Femur (tissue), 1 donor: ENCODE measurements at places on chromosomes 4 and X.

- no peak for DNase-seq
Measured at GRCh38 chr4:95021099-95021498, 263.3 kb downstream of the BMPR1B start.

GRCh38 chr4:168741281-168742173, 244.7 kb downstream of the PALLD start:
- no peak for DNase-seq

DNA sequence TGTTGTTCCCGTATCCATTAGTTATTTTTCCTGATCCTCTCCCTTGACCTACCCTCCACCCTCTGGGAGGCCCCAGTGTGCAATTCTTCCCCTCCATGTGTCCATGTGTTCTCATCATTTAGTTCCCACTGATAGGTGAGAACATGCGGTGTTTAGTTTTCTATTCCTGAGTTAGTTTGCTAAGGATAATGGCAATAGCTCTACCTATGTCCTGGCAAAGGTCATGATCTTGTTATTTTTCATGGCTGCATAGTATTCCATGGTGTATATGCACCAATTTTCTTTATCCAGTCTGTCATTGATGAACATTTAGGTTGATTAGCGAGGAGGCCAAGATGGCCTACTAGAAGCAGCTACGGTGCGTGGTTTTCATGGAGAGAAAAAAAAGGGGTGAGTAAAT, 714.1 kb downstream of the STIM2 start:
- no peak for DNase-seq

DNA sequence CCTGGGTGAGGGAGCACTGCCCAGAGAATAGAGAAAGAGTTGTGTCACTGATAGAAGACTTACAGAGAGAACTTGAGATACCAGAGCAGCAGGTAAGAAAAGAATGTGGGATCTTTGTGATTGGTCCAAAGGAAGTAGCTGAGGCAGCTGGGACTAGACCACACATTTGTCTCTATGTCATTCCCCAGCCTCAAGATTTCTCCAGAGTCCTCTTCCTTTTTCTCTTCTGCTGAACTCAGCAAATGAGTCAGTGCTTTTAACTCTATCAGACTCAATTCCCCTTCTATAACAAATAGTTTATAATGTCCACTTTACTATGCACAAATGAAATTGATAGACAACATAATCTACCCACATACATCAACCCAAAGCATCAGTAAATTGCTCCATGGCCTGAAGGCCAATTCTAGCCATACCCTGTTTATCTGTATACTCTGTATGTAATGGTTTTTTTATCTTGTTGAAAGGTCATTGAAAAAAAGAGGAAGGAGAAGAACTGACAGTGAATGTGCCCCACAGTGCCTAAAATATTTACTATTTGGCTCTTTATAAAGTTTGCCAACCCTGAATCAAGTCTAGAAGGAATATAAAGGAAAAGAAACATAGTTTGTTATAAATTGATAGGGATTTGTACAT, 38.2 kb downstream of the ETDC start:
- no peak for DNase-seq

DNA sequence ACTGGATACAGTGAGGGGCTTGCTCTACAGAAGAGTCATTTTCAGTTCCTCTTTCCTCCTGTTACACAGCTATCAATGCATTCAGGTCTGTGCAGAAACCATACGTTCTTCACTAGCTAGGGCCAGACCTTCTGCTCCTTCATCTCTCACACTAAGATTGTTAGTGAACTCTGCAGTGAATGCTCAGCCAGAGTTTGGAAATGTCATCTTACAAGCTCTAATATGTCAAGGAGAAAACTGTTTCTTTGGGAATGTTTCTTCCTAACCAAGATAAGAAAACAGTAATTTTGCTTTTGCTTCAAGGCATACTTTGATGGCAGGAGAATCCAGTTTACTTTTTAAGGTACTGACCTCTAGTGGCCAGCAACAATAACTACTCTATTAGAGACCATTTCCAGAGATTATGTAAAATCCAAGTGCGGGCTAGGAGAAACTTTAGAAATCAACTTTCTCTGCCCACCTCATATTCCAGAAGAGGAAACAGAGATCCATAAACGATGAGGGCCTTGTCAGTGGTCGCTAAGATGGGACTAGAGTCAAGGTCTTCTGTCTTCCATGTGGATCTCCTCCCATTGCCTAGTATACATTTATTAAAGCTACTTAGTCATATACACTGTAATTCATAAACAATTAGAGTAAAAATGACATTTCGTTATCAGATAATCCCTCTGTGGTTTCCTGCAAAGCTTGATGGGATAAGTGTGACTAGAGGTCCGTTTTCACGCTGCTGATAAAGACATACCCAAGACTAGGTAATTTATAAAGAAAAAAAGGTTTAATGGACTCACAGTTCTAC, 12.1 kb upstream of the CC2D2A start:
- no peak for DNase-seq

- no peak for DNase-seq
Measured at GRCh38 chrX:23504895-23505294, 162.4 kb upstream of the PRDX4 start.

DNA sequence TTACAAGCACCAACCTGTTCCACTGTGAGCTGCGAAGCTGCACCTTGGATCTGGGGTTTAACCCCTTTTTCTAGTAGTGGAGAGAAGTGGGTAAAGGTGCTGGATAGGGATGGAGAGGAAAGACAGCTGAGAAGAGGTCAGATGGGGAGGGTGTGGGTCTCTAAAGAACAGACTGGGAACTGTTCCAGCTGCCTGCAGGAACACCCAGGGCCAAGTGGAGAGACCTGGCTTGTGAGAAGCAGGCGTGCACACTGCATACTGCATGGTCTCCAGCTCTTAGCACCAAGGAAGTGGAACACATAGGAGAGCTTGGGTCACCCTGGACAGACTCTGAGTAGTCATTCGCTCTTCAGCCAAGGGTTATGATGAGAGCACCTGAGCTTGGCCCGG, 16.1 kb downstream of the BCOR start:
- DNase-seq, result no peak

GRCh38 chrX:11130136-11130535, 19.0 kb downstream of the HCCS start:
- no peak for DNase-seq

DNA sequence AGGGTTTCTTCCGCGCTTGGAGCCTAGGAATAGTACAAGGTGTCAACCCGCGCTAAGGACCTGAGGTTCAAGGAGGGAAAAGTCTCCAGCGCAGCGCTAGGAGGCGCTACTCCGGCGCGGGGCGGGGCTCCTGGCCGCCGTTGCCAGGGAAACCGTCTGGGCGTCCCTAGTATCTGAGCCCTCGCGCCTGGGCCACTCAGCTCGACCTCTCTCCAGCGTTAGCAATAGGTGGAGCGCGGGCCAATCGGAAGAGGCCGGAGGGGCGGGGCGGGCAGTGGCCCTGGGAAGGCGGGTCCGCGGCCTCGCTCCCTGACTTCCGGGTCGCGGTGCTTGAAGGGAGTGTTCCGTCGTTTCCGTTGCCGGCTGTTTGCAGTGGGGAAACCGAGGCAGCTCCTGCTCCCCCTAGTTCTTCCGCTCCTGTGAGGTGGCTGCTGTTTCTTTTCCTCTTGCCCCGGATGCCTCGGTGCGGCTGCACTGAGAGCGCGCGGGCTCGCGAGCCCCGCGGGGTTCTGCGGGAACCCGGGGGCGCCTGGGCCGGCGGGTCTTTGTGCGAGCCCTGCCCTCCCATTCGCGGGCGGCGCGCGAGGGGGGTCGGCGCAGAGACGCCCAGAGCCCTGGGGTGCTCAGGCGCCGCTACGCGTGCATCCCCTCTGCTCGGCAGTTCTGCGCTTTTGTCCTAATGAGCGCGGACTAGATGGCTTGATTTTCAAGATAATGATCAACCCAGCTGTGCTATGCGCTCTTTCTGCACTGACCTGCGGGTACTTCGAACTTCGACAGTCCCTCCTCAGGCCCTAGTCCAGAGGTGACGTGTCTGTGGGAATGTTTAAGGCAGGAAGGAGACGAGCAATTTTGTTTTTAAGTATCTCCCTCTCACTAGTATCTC, at the start of gene ELMOD2:
TSS of gene ELMOD2 (plus strand) at position 312 of the 886 bp plus-strand sequence. CDS start 1,261 bp downstream, outside the sequence.
- peak; percentile 99 for DNase-seq

DNA sequence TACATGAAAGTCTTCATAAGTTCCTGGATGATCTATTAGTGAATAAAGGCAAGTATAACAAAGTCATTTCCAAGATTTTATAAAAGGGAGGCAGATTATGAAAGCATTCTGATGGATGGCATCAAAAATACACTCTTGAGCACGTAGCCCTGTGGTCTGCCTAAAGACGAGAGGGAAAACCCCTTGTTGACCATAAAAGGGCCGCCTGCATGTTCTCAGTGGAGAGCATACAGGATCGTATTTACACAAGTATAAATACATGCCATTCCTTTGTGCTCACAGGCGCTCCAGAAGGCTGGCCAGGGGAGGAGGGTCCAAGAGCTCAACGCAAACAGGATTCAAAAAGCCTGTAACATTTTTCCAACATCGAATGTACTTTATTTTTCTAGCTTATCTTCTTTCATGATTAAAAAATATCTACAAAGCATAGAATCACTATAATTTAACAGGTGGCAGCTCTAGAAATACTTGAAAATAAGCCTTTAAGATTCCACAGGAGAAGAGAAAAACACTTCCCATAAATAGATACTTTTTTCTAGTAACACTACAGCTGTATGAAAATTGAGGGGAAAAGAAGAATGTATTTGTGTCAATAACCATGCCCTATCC, 29.6 kb downstream of the PDGFC start:
- peak; percentile 73 for DNase-seq

GRCh38 chr4:156779774-156780173, 191.8 kb downstream of the PDGFC start:
- DNase-seq, result peak; percentile 27

- DNase-seq, result peak; percentile 22
Measured at GRCh38 chrX:20320461-20321159, 53.9 kb upstream of the RPS6KA3 start.

GRCh38 chr4:90152024-90152423, 24.8 kb downstream of the CCSER1 start:
- no peak for DNase-seq

- peak; percentile 73 for DNase-seq
Measured at GRCh38 chr4:8917868-8918783, 46.5 kb upstream of the HMX1 start.

- no peak for DNase-seq
Measured at GRCh38 chr4:155371432-155372043, 5.2 kb downstream of the MAP9 start.

- no peak for DNase-seq
Measured at GRCh38 chr4:155413451-155413850, 36.7 kb upstream of the MAP9 start.

GRCh38 chr4:120874792-120875774, 47.4 kb downstream of the PRDM5 start:
- no peak for DNase-seq

- no peak for DNase-seq
Measured at GRCh38 chrX:155968326-155968661, 29.2 kb upstream of the IL9R start.

DNA sequence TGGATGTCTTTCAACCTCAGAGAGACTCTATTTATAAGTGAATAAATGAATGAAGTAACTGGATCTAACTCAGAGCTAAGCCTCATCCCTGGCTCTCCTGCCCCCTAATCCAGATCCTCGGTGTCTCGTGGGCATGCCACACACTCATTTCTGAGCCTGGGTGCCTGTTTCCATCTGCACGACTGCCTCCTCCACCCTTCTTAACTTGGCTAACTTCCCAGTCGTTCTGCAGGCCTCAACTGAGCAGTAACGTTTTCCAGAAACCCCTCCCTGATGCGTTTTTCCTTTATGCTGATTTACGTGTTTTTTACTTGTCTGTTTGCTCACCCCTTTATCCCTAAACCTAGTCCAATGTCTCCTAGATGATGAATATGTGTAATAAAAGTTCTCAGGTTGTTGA, 186.9 kb upstream of the HS3ST1 start:
- no peak for DNase-seq

DNA sequence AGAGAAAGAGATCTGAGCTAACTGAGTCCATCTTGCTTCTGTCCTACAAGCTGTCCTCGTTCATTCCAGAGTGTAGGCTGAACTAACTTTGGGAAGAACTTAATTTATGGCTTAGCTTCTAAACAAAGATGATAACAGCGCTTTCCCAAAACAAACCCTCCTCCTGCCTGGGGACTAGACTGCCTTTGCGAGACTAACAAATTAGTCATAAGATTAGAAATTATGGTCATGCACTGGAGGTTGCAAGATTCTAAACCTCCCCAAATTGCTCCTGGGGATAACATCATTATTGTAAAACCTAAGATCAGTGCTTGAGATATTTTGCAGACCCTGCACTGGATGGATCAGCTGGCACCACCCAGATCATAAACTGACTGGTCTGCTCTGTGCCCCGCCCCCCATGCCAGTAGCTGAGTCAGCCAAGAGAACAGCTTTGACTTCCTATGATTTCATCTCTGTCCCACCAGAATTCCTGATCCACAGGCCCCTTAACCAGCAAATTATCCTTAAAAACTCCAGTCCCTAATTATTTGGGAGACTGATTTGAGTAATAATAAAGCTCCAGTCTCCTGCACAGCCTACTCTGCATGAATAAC, 883.3 kb downstream of the TRIML1 start:
- no peak for DNase-seq

DNA sequence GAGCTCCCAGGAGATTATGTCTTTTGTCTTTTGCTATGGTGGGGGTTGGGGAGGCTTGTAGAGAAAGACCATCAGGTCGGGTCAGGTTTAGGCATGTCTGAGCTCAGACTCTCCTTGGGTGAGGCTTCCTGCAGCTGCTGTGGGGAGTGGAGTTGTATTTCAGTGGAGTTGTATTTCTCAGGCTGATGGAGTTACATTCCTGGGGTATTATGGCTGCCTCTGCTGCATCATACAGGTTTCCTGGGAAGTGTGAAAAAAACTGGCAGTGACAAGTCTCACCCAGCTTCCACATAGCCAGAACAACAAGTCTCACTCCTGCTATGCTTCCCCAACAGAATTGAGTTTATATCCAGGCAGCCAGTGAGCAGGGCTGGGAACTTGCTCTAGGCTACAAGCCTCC, 119.3 kb downstream of the VSIG4 start:
- DNase-seq, result no peak

DNA sequence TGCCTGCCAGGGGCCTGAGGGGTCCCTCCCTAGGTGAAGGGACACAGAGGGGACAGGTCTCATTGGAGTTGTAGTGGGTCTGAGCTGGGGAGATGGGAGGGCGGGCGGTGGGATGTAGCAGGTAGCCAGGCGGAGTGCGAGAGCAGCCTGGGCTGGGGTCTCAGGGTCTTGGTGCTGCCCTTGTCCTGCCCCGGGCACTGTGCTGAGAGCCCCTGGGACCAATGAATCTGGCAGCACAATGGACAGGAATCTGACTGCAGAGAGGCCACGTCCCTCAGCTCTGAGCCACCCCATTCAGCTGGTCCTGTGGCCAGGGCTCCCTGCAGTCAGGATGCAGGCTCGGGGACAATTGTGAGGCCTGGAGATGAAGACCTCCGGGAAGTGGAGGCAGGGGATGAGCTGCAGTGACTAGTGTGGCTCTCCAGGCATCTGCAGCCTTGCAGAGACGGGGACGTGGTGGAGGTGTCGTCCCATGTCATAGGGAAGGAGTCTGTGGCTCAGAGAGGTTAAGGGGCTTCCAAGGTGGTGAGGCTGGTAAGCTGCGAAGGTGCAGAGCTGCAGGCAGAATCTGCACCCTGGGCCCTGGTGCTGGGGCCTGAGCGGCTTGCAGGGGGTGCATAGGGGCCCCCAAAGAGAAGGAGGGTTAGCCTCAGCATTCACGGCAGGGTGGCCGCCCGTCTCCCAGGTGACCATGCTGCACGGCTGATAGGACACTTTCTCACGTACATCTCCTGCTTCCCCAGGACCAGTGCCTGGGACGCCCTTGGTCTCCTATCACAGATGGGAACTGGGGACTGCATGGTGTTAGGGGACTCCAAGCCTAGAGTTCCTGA, 20.6 kb downstream of the NSG1 start:
- no peak for DNase-seq
